ENCODE measurements at places on chromosomes 13 and 19. TPM values are rescaled to one million over a fixed set of nuclear protein-coding genes. Genes with fewer than 3 reads are reported as not detected.

DNA sequence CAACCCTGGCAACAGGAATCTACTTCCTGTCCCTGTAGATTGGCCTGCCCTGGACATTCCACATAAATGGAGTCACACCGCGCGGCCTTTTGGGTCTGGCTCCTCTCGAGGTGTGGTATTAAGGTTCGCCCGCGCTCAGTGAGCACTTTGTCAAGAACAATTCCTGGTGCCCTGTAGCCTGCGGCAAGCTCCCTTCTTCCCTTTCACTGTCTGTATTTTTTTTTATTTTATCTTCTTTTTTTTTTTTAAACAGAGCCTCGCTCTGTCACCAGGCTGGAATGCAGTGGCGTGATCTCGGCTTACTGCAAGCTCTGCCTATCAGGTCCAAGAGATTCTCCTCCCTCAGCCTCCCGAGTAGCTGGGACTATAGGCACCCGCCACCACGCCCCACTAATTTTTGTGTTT lies 28.3 kb downstream of the PEX11G start:
- no peaks in the 10 kb centered on the region for H3K36me3 ChIP-seq
- no peak for DNase-seq
- H3K27me3 ChIP-seq: no peaks in the 10 kb centered on the region

DNA sequence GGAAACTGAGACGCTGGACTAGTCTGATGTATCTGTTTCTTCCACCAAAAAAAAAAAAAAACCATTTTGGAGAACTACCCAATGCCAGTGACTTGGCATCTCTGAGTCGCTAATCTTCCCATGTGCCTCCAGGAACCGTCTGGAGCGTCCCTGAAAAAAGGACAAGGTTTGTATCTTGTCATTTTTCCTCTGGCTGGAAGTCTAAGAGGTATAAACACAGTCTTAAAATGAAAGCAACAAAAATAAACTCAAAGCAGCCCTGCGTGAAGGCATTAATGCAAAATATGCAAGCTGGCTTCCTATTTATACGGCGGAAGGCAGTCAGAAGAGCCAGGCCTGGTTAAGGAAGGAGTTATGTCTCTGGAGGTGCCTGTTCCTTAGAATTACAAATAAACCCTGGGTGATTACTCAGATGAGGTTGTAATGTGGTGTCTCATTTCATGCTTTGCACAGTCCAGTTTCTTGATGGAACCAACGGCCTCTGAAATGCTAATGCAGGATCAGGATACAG lies 20.3 kb downstream of the ACTN4 start:
- H3K27me3 ChIP-seq: no peaks in the 10 kb centered on the region
- no peak overlapping the region for H3K27ac ChIP-seq
- H3K4me1 ChIP-seq: peaks cover 50% of the 10 kb centered on the region
- H3K36me3 ChIP-seq: no peaks in the 10 kb centered on the region
- no peak for DNase-seq

GPALPP1 gene
- total RNA-seq: 47.5 TPM

GRCh38 chr13:90405301-90405700 lies 942.2 kb upstream of the MIR17HG start:
- H3K4me1 ChIP-seq: no peaks in the 10 kb centered on the region
- H3K27ac ChIP-seq: no peak overlapping the region
- H3K4me3 ChIP-seq: no peak overlapping the region
- H3K36me3 ChIP-seq: no peaks in the 10 kb centered on the region
- H3K27me3 ChIP-seq: no peaks in the 10 kb centered on the region
- no peak for DNase-seq

ZNF320 gene
- 30.1 TPM for total RNA-seq

GRCh38 chr19:54335164-54335563 lies 3.8 kb downstream of the LILRA4 start:
- no peaks in the 10 kb centered on the region for H3K27me3 ChIP-seq
- H3K4me3 ChIP-seq: no peak overlapping the region
- no peak for DNase-seq
- no peak overlapping the region for H3K27ac ChIP-seq
- H3K4me1 ChIP-seq: no peaks in the 10 kb centered on the region
- H3K36me3 ChIP-seq: no peaks in the 10 kb centered on the region

CYP4F11 gene
- total RNA-seq: not detected

GRCh38 chr13:37212826-37213225 lies 107.4 kb upstream of the CSNK1A1L start:
- no peak overlapping the region for H3K27ac ChIP-seq
- no peaks in the 10 kb centered on the region for H3K4me1 ChIP-seq
- no peaks in the 10 kb centered on the region for H3K36me3 ChIP-seq
- H3K4me3 ChIP-seq: no peak overlapping the region
- no peaks in the 10 kb centered on the region for H3K27me3 ChIP-seq
- DNase-seq: no peak

DNA sequence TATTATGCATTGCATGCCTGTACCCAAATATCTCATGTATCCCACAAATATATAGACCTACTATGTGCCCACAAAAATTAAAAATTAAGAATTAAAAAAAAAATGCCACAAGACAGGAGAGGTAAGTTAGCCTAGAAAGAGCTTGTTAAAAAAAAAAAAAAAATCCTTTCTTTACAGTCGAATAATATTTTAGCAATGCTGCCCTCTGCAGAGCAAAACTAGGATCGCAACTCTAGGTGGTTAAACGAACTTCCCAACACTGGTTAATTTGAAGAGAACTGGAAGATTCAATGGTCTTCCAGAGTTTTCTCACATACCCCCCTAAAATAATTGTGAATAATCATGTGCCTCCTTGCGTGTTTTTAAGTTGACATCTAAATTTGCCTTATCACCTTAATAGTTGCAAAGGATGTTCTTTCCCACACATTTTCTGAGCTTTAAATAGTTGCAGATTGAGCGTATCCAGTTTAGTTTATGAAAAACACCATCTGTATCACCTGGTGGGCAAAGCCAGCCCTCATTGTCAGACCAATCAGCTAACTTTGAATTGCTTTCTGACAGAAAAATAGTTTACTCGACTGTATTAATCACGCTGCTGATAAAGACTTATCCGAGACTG lies 47.4 kb upstream of the RCBTB2 start:
- no peaks in the 10 kb centered on the region for H3K36me3 ChIP-seq
- H3K4me1 ChIP-seq: peaks cover 12% of the 10 kb centered on the region
- DNase-seq: peak; percentile 74
- no peak overlapping the region for H3K27ac ChIP-seq
- no peak overlapping the region for H3K4me3 ChIP-seq
- H3K27me3 ChIP-seq: no peaks in the 10 kb centered on the region

DNA sequence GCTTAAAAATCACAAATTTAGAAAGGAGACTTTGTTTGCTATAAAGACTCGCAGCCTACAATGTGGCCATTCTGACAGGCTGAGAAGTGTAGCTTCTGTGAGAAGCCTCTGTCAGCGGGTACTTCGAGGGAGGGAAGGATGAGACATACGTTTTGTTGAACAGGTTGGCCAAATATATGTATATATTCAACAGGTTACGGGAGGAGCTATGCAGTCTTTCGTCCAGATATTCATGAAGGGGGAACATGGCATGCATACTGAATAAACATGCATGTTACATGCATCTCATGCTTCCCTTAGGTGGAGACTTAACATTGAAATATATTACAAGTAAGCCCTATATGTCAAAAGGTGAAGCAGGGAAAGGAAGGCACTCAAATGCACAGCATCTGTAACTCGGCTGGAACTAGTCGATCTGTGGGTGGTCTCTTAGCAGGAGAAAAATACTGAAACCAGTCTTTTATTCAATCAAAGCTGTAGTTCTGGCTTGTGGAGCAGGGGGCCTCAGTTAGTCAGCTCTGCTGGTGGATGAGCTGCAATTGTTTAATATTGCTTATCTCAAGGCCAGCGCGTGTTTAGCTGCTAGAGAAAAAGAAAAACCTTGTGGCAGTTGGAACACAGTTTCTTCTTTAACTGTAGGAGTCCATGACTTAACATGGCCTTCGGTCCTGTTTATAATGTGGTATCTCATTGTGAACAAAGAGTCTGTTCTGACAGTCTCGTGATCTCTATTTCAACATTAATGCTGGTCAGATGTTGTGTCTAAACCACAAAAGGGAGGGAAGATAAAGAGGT lies 94.3 kb downstream of the FAM216B start:
- H3K27ac ChIP-seq: no peak overlapping the region
- H3K27me3 ChIP-seq: peaks cover 59% of the 10 kb centered on the region
- peak; percentile 76 for DNase-seq
- H3K36me3 ChIP-seq: no peaks in the 10 kb centered on the region

TYROBP gene
- total RNA-seq: not detected

- H3K27me3 ChIP-seq: no peaks in the 10 kb centered on the region
- peak; percentile 75 for DNase-seq
- H3K4me3 ChIP-seq: no peak overlapping the region
- no peaks in the 10 kb centered on the region for H3K36me3 ChIP-seq
- no peak overlapping the region for H3K27ac ChIP-seq
- no peaks in the 10 kb centered on the region for H3K4me1 ChIP-seq
Measured at GRCh38 chr13:110412132-110412914, 105.2 kb downstream of the COL4A2 start.

CNN2 gene
- 131 TPM for total RNA-seq

DNA sequence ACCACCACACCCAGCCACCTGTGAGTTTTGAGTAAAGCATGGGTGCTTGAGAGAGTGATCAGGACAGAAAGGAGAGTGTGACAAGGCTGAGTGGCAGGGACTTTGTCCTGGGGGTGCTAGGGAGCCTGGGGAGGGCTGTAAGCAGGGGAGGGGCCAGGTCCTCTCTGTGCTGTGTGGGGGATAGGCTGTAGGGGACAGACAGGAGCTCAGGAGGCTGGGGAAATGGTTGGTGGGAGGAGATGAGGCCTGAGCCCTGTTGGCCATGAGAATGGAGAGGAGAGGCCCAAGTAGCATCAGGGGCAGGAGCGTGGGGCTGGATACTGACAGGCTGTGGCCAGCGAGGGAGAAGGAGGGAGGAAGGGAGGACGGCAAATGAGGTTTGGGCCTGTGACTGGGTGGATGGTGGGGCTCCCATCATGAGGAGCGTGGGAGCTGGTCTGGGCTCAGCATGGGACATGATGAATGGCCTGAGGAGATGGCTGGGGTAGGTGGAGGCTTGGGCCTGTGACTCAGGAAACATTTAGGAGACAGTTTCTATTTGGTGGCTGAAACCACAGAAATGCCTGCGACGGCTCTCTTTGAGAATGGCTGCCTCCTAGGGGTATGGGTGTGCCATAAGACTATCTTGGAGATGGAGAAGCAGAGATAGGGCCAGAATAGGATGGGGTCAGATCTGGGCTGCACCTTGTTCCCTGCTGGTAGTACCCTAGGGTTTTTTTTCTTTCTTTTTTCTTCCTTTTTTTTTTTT lies 25.0 kb downstream of the GRIN2D start:
- no peak overlapping the region for H3K27ac ChIP-seq
- H3K36me3 ChIP-seq: no peaks in the 10 kb centered on the region
- peaks cover 15% of the 10 kb centered on the region for H3K27me3 ChIP-seq
- H3K4me3 ChIP-seq: no peak overlapping the region
- H3K4me1 ChIP-seq: no peaks in the 10 kb centered on the region

DNA sequence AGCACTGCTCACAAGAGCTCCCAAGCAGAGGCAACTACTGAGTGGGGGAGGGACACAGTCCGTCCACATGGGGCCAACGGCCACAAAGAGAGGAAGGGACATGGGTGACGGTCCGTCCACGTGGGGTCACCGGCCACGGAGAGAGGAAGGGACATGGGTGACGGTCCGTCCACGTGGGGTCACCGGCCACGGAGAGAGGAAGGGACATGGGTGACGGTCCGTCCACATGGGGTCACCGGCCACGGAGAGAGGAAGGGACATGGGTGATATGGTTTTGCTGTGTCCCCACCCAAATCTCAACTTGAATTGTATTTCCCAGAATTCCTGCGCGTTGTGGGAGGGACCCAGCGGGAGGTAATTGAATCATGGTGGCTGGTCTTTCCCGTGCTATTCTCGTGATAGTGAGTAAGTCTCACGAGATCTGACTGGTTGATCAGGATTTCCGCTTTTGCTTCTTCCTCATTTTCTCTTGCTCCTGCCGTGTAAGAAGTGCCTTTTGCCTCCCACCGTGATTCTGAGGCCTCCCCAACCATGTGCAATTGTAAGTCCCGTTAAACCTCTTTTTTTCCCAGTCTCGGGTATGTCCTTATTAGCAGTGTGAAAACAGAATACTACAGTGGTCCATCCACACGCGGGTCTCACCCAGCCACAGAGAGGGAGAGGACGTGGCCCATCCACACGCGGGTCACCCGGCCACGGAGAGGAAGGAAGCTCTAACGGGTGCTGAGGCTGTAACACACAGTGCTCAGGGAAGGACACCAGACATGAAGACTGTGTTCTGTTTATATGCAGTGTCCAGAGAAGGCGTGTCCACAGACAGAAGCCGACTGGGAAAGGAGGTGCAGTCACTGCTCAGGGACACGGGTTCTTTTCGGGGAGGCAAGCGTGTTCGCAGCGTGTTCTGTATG lies 48.5 kb downstream of the GAS6 start:
- H3K36me3 ChIP-seq: no peaks in the 10 kb centered on the region
- no peaks in the 10 kb centered on the region for H3K4me1 ChIP-seq
- DNase-seq: no peak
- no peak overlapping the region for H3K4me3 ChIP-seq

- no peak overlapping the region for H3K4me3 ChIP-seq
- H3K27ac ChIP-seq: no peak overlapping the region
- H3K4me1 ChIP-seq: peaks cover 17% of the 10 kb centered on the region
- no peaks in the 10 kb centered on the region for H3K27me3 ChIP-seq
- no peak for DNase-seq
- no peaks in the 10 kb centered on the region for H3K36me3 ChIP-seq
Measured at GRCh38 chr19:33286899-33287298, 15.4 kb downstream of the CEBPA start.

Data from neural progenitor cell (in vitro differentiated cells).